ENCODE measurements at places on chromosomes 5 and 9.

GRCh38 chr5:3417376-3417943, 178.2 kb upstream of the IRX1 start:
- no peak for DNase-seq

DNA sequence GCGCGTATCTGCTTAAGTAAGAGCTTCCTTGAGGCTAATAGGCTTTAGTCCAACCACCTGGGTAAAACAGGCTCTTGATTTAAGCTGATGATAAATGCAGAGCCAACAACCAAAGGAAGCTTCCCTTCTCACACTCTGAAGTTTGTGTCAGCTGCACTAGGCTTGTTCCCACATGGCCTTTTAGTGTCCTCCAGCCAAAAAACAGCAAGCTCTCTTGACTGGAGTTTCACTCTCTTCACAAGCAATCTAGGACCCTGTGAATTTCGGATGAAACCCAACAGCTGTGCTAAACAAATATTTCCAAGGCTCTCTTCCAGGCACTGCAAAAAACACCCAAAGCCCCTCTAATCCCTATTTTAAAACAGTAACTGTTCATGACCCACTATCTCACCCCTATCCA, 63.9 kb downstream of the SAXO1 start:
- DNase-seq: no peak

- DNase-seq: no peak
These were observed 29.8 kb downstream of the TCF7 start for GRCh38 chr5:134143944-134144941.

DNA sequence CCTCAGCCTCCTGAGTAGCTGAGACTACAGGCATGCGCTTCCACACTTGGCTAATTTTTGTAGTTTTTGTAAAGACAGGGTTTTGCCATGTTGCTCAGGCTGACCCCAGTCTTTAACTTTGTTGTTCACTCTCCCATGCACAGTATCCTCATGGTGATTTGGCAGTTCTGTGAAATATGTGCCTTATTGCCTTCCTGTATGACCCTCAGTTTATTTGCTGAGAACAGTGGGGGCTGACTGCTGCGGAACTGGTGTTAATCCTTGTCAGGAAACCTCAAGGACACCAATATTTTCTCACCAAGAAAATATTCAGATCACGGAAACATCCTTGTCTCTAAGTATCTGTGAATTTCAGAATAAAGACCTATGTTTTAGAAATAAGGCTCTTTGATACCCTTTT, 287.8 kb downstream of the ARRDC3 start:
- DNase-seq: no peak

DNA sequence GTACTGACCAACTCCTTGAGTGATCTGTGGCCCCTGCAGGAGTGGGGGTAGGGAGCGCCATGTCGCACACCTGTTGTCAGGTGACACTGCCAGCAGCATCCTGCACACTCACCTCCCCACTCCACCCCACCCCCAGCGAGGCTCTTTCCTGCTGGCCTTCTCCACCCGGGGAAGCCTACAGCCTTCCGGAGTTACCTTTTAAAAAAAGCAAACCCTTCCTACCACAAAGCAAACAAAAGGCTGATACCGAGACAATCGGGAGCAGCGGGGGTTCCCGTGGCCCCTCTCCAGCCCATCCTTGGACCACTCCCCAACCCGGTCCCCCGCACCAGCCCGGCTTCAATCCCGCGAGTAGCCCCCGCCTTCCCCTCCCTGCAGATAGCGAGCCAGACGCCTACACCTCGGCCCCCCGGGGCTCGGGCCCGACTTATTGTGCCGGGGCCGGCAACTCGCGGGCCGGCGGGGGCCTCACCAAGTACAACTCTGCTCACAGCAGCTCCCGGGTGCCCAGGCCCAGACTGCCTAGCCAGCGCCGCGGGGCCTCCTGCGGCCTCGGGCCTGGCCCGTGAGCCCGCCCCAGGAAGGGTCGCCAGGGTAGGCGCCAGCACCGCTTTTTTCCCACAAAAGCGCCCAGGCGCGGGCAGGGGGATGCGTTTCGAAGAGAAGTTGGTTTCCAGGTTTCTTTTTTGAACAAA, 724 bp downstream of the MACROH2A1 start:
- DNase-seq: peak; percentile 66

- DNase-seq: no peak
These were observed 36.0 kb downstream of the IPO11 start for GRCh38 chr5:62448528-62448927.

GRCh38 chr9:99031319-99031718, 73.6 kb upstream of the TGFBR1 start:
- DNase-seq: no peak

GRCh38 chr5:35294017-35294416, 63.7 kb upstream of the PRLR start:
- no peak for DNase-seq

DNA sequence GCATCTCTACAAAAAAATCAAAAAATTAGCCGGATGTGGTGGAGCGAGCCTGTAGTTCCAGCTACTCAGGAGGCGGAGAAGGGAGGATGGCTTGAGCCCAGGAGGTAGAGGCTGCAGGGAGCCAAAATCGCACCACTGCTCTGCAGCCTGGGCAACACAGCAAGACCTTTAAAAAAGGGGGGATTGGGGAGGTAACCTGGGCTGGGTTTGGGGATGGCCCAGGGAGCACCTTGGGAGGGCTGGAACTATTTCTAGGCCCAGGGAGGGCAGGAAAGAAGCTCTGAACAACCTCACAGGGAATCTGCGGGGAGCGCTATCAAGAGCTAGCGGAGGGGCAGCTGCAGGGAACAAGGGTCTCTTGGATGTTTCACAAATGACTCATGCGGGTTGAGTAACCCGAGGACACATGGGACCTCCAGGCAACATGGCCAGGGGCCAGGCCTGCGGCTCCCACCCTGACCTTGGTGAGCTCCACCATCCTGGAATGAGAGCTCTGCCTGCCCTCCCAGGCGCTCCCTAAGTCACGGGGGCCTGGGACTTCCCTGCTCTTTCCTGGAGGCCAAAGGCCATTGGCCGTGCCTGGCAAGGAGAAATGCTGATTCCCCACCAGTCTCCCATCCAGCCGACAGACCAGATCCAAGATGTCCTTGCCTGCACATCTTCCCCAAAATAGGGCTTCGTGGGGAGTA, 23.4 kb downstream of the SARDH start:
- DNase-seq: no peak

DNA sequence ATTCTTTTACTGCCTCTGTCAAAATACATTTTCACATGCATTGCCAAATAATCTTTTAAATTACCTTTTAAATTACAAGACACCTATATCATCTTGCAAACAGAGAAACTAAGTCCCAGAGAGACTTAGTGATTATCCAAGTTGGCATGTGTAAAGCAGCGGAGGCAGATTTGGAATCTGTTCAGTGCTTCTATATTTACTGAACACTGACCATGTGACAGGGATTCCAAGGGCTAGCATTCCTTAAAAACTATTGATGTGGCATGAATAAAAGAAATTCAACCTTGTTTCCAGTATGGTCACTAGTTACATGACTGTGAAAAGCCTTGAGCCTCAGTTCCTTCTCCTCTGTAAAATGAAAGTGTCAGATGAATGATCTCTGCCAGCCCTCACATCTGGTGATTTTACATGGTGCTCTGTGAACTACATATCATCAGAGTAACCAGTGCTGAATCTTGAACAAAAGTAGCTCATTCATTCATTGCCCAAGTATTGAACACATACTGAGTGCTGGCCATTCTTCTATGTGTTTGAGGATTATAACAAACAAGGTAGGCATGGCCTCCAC, 71.9 kb upstream of the PPP1R2B start:
- no peak for DNase-seq

GRCh38 chr9:114682846-114683245, 854 bp upstream of the TEX48 start:
- DNase-seq: no peak

- no peak for DNase-seq
These were observed 8.9 kb upstream of the UNC13B start for GRCh38 chr9:35152926-35153325.
